ENCODE measurements at places on chromosomes 12 and 14.

DNA sequence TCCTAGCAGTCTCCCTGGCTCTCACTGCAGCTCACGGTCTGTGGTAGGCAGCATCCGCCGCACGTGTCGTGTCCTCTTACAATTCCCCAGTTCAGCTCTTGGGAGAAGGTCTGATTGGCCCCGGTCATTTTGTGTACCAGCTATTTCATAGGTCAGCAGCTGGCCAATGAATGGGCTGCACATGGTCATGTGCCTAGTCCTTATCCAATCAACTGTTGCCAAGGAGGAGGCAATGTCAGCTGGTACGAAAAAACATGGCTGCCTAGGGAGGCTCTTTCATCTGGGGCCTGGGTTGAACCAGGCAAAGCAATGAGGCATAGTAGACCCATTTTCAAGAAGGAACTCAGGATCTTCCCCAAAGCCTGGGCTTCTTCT is 46.1 kb downstream of the RNFT2 start:
- peak; percentile 17 for DNase-seq

DNA sequence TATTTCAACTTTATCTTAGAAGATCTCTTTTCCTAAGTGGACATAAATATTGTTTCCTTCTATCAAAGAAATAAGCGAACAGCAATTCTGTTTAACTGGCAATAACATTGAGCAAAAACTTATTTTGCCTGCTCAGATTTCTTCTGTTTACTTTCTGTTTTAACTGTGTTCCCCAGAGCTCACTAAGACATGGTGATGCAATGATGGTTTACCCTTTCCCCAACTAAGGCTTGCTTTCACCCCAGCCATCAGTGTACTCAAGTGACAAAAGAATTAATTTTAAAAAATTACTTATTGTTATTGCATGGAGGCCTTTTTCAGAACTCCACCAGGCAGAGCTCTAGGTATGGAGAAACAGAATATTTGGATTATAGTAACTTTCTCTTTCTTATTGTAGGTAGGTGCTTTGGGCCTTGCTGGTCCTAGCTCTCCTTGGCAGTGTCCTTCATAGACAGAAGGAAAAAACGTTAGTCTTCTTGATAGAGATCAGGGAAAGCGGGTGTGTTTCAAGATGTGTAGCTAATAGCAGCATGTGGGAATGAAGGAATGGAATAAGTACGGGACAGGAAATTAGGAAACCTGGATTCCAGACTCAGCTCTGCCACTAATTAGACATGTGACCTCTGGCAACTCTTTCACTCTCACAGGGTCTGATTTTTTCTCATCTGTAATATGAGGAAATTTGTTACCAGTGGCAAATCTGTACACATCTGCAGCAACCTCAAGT is 14.6 kb upstream of the DDHD1 start:
- no peak for DNase-seq

DNA sequence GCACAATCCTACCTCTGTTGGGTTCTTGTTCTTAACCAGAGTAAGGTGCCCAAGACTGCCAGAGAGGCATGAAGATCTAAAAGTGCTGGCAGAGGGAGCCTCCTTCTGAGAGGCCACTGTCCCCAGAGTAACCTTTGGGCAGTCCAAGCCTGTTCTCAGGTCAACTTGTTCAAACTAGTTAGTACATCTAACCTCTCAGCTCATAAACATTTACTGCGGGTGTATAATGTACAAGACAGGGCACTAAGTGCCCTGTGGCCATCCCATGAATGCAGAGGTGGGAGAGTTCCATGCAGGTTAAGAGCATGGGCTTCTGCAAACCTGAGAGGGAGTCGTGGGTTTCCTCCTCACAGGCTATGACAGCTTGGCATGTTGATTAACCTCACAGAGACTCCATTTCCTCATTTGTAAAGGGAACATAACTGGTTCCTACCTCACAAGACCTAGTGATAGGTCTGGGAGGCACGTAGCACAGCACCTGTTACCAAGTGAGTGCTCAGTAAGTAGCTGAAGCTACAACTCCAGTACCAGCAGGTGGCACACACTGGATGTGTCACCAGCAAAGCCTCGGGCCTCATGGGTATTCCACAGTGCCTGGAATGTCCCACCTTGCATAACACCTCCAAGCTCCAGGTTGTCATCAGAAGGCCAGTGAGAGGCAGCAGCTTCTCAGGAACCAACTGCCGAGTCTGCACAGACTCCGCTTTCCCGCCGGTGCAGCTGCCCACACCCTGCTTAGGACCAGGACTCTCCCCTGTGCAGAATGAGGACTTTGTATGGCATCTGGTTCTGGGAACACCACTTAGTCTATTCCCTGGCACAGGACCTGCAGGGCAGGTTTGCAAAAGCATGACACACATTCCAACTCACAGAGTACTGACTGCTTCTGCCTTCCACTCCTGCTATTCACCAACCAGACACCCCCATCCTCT is 4.4 kb downstream of the VDR start:
- no peak for DNase-seq

- DNase-seq: no peak
These were observed 5.2 kb upstream of the KRT75 start for GRCh38 chr12:52439420-52439819.

GRCh38 chr12:6167327-6168280 is 32.6 kb upstream of the CD9 start:
- peak; percentile 78 for DNase-seq

DNA sequence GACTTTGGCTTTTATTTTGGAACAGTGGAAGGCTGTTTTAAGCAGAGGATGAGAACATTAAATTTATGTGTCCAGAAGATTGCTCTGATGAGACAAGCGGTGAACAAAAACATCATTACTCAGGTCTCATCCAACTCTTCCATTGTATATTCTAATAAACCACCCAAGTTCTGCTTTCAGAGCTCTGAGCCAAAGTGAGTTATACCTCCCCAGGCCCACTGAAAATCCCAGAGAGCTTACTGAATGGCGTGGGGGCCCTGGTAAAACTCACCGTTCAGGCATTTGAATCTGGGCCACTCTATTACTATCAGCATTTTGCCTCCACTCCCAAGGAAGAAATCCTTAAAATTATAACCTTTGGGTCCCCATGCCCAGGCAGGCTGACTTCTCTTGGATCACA is 122.0 kb upstream of the HIF1A start:
- no peak for DNase-seq

DNA sequence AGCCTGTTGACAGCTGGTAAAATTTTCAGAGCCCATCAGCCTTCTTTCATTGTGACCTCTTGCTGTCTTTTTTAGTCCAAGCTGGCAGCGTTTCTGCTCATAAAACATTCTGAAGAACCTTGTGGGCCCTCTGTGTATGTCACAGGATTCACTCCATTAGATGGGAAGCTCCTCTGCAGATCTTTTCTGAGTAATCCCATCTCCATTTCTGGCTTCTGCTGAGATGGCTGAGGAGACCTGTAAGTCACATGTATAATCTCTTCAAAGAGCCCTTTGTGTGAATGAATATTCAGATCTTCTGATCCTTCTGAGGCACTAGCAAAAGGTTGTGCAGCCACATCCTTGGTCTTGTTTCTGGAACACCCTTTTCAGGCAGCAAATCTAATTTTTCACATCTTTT is 2.8 kb downstream of the RXYLT1 start:
- DNase-seq: no peak

GRCh38 chr14:104942586-104942985 is 17.9 kb downstream of the PLD4 start:
- DNase-seq: no peak

DNA sequence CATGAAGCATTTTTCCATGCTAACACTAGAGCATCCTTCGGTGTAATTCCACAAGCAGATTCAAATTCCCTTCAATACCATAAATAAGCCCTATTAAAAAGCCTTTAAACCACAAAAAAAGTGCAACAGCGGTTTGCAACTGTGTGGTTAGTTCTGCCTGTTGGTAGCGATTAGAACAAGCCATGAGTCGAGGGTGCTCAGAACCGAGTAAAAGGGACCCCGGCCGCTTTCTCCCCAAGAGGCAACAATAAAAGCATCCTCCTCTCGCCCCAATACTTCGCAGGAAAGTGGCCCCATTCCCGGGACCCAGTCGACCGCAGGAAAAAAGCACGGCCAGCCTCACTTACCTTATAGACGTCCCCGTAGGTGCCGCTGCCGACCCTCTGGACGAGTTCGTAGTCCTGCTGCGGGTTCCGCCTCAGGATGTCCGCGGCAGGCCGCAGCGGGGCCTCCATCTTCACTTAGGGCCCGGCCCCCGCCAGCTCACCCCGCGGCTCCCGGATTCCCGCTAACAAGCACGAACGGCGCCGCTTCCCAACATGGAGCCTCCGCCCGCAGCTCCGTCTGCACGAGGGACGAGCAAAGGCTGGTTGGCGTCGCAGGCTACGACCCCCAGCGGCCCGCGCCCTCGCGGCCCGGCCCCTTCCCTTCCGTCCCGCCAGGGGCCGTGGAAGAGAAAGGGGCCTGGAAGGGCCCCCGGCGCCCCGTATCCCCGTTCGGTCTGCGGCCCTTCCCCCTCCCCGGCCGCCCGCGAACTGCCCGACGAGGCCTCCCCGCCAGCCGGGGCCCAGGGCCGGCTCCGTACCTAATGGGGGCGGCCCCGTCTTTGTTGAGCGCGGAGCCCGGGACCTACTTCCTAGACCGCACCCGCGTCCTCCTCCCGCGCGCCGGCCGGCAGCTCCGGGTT is 521 bp downstream of the MAP4K5 start:
- DNase-seq: peak; percentile 31

DNA sequence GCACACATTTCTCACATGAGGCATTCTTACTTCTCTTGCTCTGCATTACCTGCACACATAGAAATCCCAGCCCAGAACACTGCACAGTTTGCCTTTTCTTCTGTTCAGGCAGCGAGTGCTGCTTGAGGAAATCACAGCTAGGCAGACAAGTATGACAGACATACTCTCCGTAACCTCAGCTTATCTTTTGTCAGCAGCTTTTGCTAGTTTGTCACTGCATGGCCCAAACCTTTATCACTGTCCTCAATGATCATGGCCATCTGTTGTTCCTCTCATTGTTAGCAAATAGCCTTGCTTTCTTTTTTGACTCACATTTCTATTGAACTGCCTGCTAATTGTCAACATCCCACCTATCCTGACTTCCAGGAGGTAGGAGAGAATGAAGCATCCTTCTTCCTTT is 5.3 kb downstream of the ZNF10 start:
- DNase-seq: no peak

- no peak for DNase-seq
These were observed 116.2 kb downstream of the BBS10 start for GRCh38 chr12:76232013-76232412.

- DNase-seq: no peak
These were observed 64.9 kb upstream of the SYT1 start for GRCh38 chr12:78799649-78800048.

DNA sequence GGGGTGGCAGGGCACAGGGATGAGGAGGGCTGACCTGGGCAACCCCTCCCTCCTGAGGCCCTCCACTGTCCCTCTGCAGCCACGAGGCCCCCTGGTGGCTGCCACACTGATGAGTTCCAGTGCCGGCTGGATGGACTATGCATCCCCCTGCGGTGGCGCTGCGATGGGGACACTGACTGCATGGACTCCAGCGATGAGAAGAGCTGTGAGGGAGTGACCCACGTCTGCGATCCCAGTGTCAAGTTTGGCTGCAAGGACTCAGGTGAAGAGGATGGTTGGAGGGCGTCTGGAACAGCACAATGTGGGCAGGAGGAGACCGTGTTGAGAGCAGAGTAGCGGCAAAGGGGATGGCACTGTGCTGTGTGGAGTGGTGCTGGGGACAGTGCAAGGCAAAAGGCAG is 25.7 kb upstream of the LRP1-AS start:
- DNase-seq: no peak

DNA sequence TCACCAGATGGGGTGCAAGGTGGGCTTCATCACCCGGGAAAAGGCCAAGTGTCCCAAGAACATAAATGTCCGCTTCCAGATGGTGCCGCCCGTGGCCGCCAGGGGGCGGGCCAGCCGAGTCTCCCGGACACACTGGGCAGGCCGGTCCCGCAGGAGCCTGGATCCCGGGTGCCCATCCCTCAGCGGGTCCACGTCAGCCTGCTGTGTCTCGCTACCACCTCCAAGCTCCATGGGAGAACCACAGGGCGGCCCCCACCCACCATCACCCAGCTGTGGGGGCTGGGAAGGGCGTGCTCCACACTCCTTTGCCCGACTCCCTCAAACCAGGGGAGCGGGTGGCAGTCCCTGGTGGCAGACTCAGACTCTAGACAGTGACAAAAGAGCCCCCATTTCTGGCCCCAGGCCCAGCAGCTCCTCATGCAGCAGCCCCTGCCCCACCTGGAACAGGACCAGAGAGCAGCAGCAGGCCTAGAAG is 22.0 kb upstream of the NUDT14 start:
- peak; percentile 71 for DNase-seq

GRCh38 chr12:110217996-110218674 is 62.9 kb upstream of the ATP2A2 start:
- no peak for DNase-seq

DNA sequence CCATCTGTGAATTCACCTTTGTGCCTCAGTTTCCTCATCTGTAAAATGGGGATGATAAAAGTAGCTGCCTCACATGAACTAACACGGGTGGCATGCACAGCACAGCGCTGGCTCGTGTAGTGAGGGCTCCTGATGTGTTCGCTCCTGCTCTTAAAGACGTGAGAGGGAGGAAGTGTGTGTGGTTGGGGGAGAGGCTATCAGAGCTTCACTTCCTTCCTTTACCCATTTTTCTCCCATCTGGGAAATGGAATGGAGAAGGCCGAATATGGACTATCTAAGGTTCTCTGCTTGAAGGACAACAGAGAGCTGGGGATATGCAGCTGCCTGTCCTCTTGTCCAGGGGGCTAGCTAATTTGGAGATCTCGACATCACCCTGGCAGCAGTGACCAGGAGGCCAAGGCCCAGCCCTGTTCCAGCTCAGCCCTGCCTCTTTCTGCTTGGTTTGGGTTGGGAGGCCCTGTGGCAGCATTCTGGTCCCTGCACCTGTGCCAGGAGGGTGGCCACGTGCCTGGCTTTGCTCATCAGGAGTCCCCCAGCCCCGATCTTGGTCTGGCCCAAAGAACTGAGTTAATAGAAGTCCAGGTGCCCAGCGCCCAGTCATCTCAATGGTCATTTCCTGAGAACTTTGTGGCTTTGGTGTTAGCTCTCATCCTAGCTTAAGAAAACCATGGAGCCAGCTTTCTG is 44.5 kb upstream of the ESRRB start:
- DNase-seq: no peak

- DNase-seq: no peak
These were observed 4.8 kb downstream of the MVK start for GRCh38 chr12:109578330-109578927.

GRCh38 chr12:25958428-25959070 is at the start of gene RASSF8:
RASSF8 (plus strand) TSS chr12:25958682; CDS start chr12:26055344, 96,662 bp downstream.
- peak; percentile 63 for DNase-seq

- no peak for DNase-seq
These were observed 6.0 kb upstream of the MYF6 start for GRCh38 chr12:80701388-80701787.

GRCh38 chr12:42448841-42449240 is 122.9 kb downstream of the PPHLN1 start:
- DNase-seq: no peak

DNA sequence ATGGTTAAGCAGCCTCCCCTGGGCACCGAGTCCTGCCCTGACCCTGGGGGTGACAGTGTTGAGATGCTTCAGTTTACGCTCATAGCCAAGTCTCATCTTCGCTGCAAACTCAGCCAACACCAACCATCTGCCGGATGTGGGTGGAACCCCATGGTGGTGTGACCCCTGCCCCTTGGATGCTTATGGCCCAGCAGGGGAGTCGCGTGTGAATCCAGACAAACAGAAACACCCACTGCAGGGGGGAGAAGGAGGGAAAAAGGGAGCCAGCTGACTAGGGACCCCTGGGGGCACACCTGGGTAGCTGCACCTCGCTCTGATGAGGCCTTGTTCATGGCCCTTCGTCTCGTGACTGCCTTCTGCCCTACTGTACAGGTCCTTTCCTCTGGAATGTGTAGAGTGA is 23.8 kb downstream of the AACS start:
- DNase-seq: no peak

GRCh38 chr12:127667131-127667685 is 599.8 kb upstream of the TMEM132C start:
- no peak for DNase-seq

GRCh38 chr14:102571043-102571442 is 21.4 kb upstream of the RCOR1 start:
- DNase-seq: no peak

All from RWPE1 (cell line).